GM04504 (cell line): ENCODE measurements at places on chromosomes 13 and 19.

- DNase-seq: no peak
These were observed 886.7 kb upstream of the PCDH20 start for GRCh38 chr13:62302341-62302740.

DNA sequence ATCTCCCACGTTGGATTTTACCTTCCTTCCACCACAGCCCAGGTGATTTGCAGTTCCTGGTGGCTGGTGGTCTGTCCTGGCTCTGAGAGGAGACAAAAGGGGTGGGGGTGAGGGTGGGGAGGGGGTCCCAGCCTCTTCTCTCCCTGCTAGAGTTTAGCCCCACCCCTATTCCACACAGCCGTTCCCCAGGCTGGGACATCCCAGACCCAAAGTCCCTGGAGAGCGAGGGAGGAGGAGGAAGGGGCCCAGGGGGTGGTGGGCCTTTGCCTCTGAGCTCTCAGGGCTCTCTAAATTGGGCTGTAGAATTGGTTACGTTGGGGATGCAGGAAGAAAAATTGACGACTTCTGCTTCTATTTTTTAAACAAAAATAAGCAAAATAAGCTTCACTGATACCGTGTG, 81.9 kb downstream of the SLC6A16 start:
- DNase-seq: no peak

- peak; percentile 57 for DNase-seq
These were observed 102.7 kb downstream of the ZAR1L start for GRCh38 chr13:32212421-32212820.

GRCh38 chr13:112869202-112870050, 99.6 kb upstream of the MCF2L start:
- DNase-seq: peak; percentile 9

DNA sequence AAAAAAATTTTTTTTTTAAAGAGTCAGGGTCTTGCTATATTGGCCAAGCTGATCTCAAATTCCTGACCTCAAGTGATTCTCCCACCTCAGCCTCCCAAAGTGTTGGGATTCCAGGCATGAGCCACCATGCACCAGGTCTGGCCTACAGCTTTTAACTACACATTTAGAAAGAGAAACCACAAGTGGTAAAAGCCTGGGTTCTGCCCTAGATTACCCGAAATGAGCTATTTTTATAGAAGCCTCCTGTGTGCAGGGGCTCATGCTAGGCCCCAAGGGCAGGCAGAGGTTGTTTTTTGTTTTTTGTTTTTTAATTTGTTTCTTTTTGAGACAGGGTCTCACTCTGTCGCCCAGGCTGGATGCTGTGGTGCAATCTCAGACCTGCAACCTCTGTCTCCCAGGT, 14.0 kb upstream of the MYADM start:
- no peak for DNase-seq

DNA sequence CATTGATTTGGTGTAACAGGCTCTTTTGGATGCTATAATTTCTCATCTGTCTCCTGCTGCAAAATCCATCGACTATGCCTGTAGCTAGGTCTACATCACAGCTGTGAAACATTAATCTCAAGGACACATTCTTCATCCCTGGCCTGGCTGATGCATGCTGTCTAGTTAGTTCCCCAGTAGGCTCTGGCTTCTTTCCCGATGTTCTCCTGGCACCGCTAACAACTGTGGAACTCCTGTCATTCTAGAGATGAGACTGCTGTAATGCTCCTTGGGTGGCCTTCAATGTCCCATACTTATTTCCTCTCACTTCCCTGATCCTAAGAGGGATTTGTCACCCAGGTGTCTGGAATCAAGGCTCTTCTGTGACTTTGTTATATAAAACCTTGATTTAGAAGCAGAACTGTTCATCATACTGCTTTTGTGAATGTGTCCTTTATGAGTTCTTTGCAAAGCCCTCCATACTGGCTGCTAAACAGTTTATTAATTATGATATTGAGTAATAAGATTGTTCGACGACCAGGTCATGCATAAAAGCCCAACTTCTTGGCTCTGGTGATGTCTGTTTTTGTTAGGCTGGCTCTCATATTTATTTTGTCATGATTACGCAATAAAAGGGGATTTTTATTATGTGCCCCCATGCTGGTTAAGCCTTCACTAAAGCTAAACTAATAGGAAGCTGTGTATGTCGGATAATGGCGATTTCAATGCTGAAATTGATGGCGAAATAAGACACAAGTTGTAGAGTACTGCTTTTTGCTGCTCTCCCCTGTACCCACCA, 227.5 kb downstream of the DCT start:
- peak; percentile 58 for DNase-seq
